ENCODE measurements at places on chromosomes 3 and 15.

GRCh38 chr3:150062492-150062891 lies 91.8 kb upstream of the PFN2 start:
- no peak for DNase-seq

GRCh38 chr3:74033381-74033780 lies 408.6 kb upstream of the PDZRN3 start:
- DNase-seq: no peak

DNA sequence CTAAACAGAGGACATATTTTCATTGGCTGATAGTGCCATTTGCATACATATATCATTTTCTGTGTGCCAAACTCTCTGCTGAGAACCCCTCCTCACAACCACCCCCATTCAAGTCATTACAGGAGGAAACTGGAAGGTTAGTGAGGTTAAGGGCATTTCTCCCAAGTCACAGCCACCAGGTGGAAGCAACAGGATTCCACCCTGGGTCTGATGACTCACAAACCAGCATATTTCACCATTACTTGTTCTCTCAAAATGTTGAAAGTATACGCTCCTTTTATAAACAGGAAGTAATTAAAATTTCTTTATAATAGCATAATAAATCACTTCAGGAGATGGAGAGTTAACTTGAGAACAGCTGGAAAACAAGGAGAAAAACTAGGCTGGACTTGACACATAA lies 398.6 kb upstream of the WNT5A start:
- no peak for DNase-seq

DNA sequence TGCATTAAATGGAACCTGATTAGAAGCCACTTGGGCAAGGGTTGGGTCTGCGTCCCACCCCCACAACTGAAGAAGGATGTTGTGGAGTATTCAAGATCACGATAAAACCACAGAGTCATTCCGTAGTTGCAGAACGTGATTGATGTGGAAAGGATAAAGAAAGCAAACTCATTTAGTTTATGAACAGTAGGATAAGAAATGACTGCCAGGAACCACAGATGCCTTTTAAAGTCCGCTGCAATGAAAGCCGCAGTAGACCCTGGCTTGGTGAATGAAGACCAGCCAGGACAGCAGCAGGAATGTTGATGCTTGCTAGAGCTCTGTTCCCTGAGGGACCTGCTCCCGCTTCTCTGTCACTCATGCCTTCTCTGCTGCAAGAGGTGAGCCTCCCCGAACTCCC lies 111.5 kb downstream of the GABRG3 start:
- no peak for DNase-seq

- DNase-seq: no peak
Measured at GRCh38 chr15:29066838-29067237, 181.1 kb downstream of the APBA2 start.
